Large intestine (tissue), 12 donors: ENCODE measurements at places on chromosomes 5 and 9. TPM values are rescaled to one million over a fixed set of nuclear protein-coding genes. Genes with fewer than 3 reads are reported as not detected.

PLAC8L1 gene
- polyA plus RNA-seq: 0.54 TPM

NIPBL gene
- 34.1 TPM for polyA plus RNA-seq

GRCh38 chr5:147466360-147466980 lies 43.4 kb downstream of the DPYSL3 start:
- DNase-seq: no peak

- DNase-seq: no peak
These were observed 37.4 kb downstream of the TTLL11 start for GRCh38 chr9:122055701-122056100.

PCDHB13 gene
- 1.4 TPM for polyA plus RNA-seq

GRCh38 chr9:15697446-15697851 lies 144.6 kb downstream of the CCDC171 start:
- no peak for DNase-seq

DNA sequence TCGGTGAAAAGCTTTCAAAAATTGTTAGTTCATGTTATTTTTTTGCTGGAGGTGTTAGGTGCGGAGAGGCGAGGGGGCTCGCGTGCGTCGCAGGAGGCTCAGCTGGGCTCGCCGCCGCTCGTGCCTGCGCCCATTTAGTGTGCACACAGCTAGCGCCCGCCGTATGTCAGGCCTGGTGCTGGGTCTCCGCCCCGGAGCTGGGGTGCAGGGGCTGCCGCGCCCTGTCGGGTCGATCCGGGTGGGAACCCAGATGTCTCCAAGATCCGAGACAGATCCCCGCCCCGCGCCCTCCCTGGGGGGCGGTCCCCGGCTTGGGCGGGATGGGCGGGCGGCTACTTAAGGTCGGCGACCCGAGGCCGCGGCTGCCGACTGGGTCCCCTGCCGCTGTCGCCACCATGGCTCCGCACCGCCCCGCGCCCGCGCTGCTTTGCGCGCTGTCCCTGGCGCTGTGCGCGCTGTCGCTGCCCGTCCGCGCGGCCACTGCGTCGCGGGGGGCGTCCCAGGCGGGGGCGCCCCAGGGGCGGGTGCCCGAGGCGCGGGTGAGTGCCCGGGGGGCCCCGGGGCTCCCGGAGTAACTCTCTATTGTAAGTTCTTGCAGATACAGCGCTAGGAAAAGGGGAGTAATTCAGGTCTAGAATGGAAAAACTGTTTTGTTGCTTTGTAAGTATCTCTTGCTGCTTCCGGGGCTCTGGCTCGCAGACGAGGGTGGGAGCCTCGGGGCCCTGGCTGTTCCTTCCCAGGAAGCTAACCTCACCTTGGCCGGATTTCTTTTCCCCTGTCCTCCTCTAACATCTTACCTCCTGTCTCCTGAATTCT lies 31.7 kb downstream of the GSN start:
- no peak for DNase-seq

DNA sequence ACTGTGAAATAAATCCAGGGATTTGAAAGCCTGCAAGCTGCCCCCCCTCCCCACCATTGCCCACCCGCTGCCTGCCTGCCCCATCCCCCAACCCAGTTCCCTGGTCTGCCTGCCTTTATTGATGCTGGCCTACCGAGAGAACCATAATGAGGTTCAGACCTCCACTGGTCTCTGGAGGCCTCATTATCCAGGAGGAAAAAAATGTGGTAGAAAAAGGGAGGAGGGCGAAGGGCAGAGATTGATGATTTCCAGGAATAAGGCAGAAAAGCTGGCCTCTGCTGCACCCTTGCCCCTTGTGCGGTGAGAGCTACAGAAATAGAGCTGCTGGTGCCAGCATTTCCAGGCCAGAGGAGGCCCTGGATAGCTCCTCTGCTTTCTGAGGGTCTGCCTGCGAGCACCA lies 216.1 kb downstream of the PAPPA start:
- DNase-seq: no peak

DNA sequence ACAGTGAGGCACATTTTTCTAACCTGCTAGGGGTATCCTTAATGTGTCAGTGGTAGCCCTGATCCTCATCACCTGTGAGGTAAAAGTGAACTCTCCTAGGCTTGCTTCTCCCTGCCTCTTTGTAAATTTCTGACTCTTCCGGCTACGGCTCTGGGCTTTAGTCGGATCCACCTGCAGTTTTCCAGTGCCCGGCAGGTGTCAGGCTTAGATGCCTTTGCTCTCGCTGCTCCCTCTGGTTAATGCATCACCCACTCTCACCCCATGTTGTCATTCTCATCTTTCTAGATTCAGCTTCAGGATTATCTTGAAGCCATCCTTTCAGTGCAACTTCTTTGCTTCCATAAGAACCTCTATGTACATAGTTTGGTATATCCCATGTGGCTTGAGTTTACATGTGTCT lies 3.6 kb downstream of the CEP78 start:
- peak; percentile 48 for DNase-seq

DNA sequence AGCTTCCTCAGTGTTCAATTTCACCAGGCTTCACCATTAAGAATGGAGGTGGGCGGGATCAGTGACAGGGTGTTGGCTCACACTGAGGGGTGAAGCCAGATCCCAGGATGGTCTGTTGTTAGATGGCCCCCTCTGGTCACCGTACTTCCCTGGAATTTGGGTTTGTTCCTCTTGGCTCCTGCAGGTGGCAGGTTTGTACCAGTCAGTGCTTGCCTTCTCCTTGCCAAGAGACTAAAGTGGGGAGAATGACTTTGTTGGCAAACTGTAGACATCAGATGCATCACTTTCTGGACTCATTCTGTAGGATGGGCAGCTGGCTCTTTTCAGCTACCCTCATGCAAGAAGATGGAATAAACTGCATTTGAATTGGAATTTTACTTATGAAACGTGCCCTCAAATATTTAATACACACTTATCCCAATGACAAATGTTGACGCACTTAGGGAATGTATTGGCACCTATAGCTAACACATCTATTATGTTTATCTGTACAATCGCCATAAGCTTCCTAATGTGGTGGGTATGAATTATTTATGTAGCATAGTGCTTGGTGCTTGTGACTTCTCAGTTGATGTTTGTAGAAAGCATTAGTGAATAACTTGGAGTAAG lies 31.4 kb upstream of the ANKRD55 start:
- DNase-seq: no peak

GRCh38 chr5:57249265-57249874 lies 75.5 kb downstream of the GPBP1 start:
- no peak for DNase-seq

ZFP37 gene
- polyA plus RNA-seq: 3.3 TPM

- DNase-seq: no peak
These were observed 344.0 kb downstream of the PTPRD start for GRCh38 chr9:10268531-10269485.

- DNase-seq: no peak
These were observed 95.0 kb downstream of the ZCCHC7 start for GRCh38 chr9:37215381-37215780.

- DNase-seq: no peak
These were observed 3.9 kb downstream of the BNC2 start for GRCh38 chr9:16866587-16866986.

GRM6 gene
- polyA plus RNA-seq: 0.70 TPM

DNA sequence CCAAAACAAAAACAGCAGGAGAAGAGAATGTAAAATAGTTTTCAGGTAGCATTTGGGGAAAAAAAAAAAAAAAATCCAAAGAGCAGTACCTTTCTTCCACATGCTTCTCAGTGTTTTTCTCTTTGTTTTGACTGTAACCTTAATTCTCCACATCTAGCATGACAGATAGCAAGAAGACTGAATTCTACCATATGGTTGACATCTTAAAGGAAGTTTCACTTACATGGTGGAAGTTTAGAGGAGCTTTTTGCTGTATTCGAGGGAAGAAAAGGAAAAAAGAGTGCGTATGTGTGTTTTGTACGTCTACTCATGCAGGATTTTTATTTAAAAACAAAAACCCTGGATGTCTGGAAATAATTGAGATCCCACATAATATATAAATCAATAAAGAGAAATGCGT lies 604.8 kb downstream of the CCDC171 start:
- DNase-seq: no peak

OTULINL gene
- 15.8 TPM for polyA plus RNA-seq

TERT gene
- polyA plus RNA-seq: 4.0 TPM

DNA sequence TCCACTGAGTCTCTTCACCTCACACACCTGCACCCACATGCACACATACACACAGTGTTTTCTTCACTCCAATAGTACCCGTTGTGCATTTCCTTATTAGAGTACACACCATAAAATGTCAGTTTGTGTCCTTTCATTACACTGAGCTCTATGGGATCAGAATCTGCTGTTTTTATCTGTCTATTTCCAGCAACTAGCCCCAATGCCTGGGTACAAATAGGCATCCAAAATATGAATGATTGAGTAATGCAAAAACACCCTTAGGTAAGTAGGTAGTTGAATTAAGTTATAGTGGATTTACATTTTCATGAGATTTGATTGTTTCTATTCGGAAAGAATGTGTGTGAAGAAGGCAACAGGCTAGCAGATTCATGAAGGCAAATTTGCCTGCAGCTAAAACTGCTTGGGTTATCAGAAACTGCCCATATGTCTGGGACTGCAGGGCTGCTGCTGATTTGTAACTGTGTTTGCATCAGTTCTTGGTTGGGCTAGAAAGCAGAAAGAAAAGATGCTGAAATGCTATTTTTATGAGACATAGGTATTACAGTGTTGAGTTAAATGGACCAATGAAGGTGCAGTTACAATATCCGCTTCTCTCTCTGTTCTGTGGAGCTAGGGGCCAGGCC lies 26.9 kb downstream of the PPP3R2 start:
- DNase-seq: no peak

- DNase-seq: peak; percentile 15
These were observed 665 bp upstream of the LVRN start for GRCh38 chr5:115961381-115962238.

- DNase-seq: no peak
These were observed 95.8 kb upstream of the PANK3 start for GRCh38 chr5:168674893-168675482.

GRCh38 chr5:76401801-76402250 lies 1.3 kb upstream of the IQGAP2 start:
- no peak for DNase-seq

DNA sequence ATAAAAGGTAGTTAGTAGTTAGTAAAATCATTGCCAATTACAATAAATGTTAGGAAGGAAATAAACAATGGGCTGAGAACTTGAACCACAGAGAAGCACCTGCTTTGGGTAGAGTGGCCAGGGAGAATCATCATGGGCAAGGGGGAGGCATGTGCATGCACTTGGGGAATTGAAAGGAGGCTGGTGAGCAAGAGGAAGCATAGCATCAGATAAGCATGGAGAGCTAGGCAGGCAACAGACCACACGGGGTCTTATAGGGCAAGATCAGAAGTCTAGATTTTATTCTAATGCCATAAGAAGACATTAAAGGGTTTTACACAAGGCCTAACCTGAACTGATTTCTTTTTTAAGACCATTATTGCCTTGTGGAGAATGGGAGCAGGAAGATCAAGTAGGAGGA lies 93.4 kb downstream of the PIP5K1B start:
- no peak for DNase-seq

GRCh38 chr9:27990524-27990923 lies 417.2 kb upstream of the C9orf72 start:
- no peak for DNase-seq
